ENCODE measurements at places on chromosomes 7 and 10.

- no peak for DNase-seq
Measured at GRCh38 chr10:6333973-6334372, 131.2 kb downstream of the PFKFB3 start.

DNA sequence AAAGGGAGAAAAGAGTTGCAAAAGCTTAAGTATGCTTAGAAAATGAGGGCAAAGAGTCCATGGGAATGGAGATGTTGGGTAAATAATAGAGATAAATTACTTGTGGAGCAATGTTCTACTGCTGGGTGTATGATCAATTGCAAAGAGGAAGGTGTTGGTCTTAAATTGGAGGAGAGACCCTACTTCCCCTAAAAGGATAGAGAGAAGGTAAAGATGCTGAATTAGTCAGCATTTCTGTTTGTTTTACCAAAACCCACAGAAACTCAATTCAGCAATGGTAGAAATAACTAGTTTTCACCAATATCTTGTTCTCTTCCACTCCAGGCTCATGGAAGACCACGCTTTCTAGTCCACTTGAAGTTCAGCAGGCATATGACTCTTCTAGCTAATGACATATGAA lies 32.1 kb downstream of the ASB4 start:
- no peak for DNase-seq

DNA sequence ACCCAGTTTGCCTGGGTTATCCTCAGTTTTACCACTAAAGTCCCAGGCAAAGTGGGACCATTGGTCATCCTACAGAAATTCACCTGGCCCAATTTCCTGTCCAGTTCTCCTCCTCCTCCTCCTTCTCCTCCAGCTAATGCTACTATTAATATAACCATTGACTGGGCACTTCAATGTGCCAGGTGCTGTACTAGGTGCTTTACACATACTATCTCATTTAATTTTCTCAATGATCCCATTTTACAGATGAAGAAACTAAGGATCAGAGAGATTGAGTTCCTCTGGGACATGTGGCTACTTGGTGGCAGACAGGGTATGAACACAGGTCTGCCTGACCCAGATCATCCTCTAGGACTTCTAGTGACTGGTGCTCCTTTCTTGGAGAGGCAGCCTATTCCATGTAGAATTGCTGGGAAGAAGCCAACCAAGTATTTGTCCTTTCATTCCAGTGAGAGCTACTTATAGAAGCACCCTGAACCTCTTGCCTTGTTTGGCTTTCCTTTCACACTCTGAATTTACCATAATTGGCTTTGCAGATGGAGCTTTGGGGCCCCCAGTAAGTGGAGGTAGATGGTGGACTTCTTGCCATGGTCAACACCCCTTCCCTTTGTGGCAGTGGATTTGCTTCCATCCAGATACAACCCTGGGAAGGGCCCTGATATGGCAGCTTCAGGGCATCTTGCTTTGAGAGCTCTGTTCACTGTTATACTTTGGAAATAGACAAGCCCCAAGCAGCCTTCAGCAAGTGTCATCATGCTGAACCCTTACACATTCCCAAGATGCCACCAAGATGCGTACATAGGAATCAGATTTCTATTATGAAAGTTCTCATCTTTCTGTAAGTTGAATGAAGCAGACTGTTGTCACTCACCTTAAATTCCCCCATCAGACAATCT lies 78.7 kb downstream of the MYOF start:
- no peak for DNase-seq

- DNase-seq: no peak
Measured at GRCh38 chr7:37439653-37440026, 9.0 kb downstream of the ELMO1 start.

GRCh38 chr7:12694817-12695216 lies 7.4 kb downstream of the ARL4A start:
- no peak for DNase-seq
